ENCODE measurements at places on chromosomes 7 and 10. TPM values are rescaled to one million over a fixed set of nuclear protein-coding genes. Genes with fewer than 3 reads are reported as not detected.

The OR6V1 gene
- not detected for total RNA-seq

The FRMPD2 gene
- total RNA-seq: not detected

The ITIH5 gene
- not detected for total RNA-seq

The LRRC18 gene
- not detected for total RNA-seq

The PRKAG2 gene
- total RNA-seq: 18.7 TPM

The IGFBP3 gene
- 0.17 TPM for total RNA-seq

The VWDE gene
- 1.5 TPM for total RNA-seq

The LRRC17 gene
- total RNA-seq: not detected

- no peak for DNase-seq
Measured at GRCh38 chr7:123727071-123727837, 21.5 kb downstream of the WASL start.

DNA sequence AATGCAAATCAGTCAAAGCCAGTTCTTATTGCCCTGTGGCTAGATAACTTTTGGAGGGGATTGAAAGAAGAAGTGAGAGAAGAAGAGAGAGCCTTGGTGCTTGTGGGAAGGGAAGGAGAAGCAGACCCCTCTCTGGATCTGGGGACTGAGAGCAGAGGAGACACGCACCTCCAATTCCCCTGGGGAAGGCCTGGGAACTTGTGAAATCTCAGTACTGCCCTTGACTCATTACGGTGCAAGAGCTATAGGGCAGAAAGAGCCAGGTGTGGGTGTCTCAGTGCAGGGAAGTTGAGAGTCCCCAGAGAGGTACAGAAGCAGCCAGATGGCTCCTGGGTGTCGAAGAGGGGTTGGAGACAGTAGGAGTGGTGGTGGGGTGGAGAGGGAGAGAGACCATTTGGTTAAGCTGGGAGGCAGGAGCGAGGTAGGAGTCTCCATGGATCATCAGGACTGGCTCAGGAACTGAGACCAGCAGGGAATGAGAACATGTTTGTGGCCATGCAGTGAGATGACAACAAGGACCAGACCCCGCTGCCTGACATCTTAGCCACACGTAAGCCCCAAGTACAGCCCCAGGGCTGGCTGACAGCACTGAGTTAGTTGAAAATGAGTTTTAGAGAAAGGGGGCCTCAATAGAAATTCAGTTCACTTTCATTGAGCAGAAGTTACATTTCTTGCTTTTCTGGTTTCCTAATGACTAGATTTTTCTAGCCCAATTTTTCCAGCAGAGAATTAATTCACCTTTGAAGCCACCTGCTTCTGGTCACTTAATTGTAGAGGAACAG lies 238.2 kb downstream of the BUB3 start:
- no peak for DNase-seq

DNA sequence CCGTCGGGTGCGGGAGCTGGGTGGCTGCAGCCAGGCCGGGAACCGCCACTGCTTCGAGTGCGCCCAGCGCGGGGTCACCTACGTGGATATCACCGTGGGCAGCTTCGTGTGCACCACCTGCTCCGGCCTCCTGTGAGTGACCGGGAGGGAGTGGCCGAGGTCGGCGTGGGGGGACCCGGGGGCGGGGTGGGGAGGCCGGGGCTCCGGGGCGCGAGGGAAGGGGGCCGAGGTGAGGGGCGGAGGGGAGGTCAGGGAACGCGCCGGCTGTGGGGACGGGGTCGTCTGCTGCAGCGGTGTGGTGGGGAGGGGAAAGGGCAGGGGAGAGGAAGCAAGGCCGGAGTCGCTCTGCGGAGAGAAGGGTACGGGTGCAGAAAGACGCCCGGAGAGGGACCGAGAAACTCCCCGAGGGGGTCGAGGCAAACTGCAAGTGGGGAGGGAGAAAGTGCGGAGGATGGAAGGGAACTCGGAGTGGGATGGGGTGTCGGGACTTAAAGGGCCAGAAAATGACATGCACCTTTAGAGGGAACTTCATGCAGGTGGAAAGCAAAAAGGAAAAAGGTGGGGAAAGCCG lies 518 bp downstream of the AGFG2 start:
- DNase-seq: no peak

DNA sequence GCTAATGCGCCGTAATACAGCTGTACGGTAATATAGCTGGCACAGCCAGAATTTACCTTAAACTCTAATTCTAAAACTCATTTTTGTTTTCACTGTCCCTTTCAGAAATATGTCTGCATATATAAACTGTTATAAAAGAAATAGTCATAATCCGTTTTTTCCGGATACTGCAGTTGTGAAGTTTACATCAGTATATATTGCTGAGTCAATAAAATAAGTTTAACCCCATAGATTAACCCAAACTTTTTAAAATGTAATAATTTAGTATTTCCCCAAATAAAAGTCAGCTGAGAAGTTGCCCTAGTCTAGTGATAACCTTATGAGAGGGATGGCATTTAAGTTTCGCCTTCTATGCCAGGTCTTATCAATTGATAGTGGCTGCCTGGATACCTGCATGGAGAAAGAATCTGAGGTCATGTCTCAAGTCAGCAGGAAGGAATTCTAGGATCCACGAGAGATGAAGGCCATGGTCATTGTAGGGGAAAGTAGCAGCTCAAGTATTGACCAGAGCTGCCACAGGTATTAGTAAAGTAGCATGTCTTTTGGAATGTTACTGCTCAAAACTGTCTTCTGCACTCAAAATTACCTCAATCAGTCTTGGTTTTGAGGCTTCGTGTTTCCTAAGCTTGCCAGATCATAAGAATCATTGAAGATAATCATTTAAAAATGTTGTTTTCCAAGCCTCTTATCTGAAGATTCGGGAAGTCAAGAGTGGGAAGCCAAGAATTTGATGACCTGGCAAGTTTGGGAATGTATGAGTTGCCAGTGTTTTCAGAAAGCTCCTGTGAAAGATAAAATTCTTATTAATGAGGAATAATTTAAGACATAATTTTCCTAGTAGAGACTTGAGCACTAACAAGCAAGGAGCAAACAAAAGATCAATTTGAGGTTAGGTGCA lies 10.8 kb downstream of the PRPS1L1 start:
- DNase-seq: no peak

DNA sequence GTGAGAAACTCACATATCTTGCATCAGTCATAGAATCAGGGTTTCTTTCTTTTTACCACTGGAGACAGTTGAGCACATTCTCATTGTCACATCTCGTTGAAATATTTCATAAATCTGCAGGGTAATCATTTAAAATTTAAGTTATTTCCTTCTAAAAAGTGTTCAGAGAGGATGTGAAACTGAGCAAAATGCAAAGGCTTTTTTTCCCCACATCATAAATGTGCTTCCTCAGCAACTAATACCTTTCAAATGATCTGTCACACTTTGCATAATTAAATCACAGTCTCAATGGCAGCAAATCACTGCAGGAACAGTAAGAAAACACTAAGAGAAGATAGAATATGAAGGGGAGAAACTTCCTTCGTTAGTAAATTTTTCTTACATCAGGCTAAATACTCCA lies 187.5 kb downstream of the EVX1 start:
- no peak for DNase-seq

DNA sequence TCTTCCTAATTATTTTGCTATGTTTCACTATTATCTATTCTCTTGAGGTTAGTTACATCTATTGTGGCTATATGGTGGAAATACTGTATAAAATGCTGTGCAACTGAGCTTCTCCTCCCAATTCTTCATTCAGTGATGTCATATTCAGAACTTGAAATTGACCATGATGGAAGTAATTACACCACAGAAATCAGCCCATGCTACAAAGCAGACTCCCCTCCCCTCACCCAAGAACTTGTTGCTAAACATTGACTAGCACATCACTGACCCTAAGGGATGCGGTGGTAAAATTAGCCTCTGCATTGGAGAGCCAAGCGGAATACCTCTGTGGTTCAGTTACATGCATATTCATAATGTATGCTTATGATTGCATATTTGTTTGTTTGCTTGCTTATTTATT lies 8.8 kb downstream of the CALD1 start:
- no peak for DNase-seq

DNA sequence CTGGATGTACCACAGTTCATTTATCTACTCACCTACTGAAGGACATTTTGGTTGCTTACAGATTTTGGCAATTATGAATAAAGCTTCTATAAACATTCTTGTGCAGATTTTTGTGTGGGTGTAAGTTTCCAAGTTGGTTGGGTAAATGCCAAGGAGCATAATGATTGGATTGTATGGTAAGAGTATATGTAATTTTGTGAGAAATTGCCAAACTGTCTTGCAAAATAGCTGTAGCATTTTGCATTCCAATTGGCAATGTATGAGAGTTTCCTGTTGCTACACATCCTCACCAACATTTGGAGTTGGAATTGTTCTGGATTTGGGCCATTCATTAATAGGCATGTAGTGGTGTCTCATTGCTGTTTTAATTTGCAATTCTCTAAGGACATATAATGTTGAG lies 33.9 kb upstream of the HYAL4 start:
- no peak for DNase-seq

DNA sequence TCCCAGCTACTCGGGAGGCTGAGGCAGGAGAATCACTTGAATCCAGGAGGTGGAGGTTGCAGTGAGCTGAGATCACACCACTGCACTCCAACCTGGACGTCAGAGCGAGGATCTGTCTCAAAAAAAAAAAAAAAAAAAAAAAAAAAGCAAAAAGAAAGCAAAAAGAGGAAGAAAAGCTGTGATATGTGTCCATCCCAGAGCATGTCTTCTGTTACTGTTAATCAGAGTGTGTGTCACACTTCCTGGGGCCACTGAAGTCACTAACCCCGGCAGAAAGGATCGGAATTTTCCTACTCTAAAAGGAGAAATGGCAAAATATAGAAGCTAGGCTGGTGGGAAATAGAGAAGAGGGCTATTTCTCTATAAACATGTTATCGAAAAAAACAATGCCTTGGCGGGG lies 11.9 kb downstream of the PIK3AP1 start:
- DNase-seq: no peak

GRCh38 chr10:84850826-84851225 lies 522.4 kb downstream of the CCSER2 start:
- DNase-seq: no peak

DNA sequence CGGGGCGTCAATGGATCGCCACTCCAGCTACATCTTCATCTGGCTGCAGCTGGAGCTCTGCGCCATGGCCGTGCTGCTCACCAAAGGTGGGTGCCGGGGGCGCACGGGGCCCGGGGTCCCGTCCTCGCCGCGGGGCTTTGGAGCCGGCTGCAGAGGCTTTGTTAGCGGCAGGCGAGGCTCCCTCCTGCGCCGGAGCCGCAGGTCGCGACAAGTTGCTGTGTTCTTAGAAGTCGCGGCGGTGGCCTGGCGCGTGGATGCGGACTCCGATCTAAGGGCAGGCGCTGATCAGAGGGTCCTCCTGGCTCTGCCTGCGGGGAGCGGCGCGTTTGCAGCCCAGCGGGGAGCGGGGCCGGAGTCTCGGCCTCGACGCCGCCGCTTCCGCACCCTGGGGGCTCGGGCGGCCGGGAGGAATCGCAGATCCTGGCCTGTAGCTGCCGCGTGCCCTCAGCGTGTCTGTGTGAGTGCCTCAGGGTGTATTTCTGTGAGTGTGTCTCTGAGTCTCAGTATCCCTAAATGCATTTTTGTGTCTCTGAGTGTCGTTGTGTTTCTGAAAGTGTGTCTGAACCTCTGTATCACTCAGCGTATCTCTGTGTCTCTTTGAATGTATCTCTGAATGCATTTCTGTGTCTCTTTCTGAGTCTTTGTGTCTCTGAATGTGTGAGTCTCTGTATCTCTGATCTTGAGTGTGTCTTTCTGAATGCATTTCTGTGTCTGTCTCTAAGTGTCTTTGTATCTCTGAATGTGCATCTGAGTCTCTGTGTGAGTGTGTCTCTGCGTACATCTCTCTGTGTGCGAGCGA lies 766 bp downstream of the BAMBI start:
- peak; percentile 25 for DNase-seq

DNA sequence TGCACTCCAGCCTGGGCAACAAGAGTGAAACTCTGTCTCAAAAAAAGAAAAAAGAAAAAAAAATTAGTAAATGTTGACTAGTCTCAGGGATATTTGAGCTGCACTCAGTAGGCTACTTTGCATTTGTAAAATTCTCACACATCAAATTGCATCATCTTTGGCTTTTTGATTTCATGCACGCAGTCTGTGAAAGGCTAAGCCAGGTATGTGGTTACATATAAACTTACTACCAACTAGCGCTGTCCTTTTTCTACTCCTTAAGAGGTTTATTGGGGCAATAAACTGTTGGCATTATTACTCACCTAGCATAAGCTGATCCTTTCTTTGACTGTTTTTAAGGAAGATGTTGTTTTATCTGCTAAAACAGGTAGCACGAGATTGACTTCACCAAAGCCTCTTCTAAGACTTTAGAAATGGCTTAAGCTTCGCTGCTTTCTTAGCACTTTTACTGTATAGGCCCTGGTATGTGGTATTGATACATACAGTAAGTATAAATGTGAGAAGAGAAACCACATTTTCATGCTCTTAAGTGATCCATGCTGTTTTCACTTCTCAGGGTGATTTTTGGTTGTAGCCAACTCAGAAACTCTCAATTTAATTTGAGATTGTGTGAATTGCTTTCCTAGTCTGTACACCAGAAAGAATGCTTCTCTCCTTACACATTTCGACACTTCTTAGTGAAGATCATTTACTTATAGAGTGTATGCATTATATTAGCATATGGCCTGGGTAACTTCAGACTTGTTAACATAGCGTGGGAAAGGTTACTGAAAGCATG lies 323.9 kb downstream of the AUTS2 start:
- no peak for DNase-seq

GRCh38 chr10:133401500-133401899 lies 7.5 kb downstream of the MTG1 start:
- DNase-seq: no peak

DNA sequence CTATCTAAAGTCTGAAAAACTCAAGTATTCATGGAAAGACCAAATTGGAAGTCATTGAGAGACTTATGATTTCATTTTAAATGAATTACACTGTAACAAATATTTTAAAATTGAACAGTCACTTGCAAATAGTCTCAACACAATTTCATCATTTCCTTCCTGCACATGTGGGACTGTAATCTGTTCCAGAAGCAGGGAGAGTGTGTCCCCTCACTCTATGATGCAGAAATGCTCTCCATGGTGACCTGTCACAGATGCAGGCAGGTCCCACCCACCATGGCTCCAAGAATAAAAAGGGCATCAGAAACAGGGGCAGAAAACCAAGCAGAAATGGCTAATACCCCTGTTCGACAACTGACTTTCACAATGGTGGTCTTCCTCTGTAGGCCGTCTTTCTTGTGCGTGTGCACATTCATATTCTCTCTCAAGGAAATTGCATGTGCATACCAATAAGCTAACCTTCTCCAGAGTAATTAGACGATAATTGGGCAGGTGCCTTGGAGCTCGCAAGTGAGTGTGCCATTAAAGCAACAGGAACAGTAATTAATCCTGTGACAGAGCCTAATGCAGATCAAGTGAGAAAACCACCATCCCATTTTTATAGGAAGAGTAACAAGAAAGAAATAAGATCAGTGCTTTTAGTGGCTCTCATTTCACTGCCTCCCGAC lies 170.9 kb downstream of the ZMYND11 start:
- no peak for DNase-seq

- no peak for DNase-seq
Measured at GRCh38 chr10:96287392-96288105, 16.2 kb upstream of the BLNK start.

GRCh38 chr7:20330928-20331909 lies 519 bp downstream of the ITGB8 start:
- peak; percentile 18 for DNase-seq

GRCh38 chr10:88012641-88013040 lies 149.2 kb downstream of the PTEN start:
- DNase-seq: no peak
